ENCODE measurements at places on chromosomes 6 and 20.

- no peak overlapping the region for H3K27ac ChIP-seq
- H3K4me3 ChIP-seq: no peak overlapping the region
- H3K27me3 ChIP-seq: peaks cover 11% of the 10 kb centered on the region
- no peaks in the 10 kb centered on the region for H3K36me3 ChIP-seq
- H3K4me1 ChIP-seq: no peaks in the 10 kb centered on the region
Observed at GRCh38 chr20:48467622-48468021, 360.2 kb downstream of the PREX1 start.

DNA sequence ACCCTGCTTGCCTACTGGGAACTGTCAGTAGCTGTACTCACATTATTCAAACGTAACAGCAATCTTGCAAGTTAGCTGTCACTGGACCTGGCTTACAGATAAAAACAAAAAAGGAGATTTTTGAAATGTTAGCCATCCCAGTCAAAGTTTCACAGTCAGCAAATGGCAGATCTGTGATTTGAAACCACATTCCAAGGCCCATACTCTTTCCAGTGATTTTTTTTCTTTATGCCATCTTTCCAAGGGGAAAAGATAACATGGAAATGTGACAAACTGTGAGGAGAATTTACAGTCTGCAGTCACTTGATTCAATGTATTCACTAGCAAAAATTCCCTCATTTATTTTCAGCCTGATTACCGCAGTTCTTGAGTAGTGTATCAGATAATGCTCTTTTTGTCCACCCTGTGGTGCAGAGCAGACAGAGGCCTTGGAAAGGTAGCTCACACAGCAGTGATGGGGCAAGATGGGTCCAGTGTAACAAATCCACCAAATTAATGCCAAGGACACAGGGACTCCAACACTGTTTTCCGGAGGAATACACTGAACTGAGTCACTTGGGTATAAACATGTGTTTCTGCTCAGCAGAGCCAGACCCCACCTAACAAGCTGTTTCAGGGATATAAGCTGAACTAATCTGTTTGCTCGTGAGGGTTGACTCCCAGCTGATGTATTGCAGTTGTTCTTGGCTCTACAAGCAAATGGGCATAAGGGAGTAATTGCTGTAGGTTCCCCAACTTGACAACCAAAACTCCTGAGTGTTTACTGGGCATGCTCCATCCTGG, 49.9 kb upstream of the ADGRF1 start:
- H3K4me1 ChIP-seq: no peaks in the 10 kb centered on the region
- H3K27me3 ChIP-seq: peaks cover 3% of the 10 kb centered on the region
- no peak overlapping the region for H3K27ac ChIP-seq
- no peaks in the 10 kb centered on the region for H3K36me3 ChIP-seq
- DNase-seq: no peak
- no peak overlapping the region for H3K4me3 ChIP-seq

- H3K4me1 ChIP-seq: no peaks in the 10 kb centered on the region
- no peak for DNase-seq
- H3K27ac ChIP-seq: no peak overlapping the region
- no peaks in the 10 kb centered on the region for H3K27me3 ChIP-seq
- no peak overlapping the region for H3K4me3 ChIP-seq
- no peaks in the 10 kb centered on the region for H3K36me3 ChIP-seq
Observed at GRCh38 chr6:106167096-106167814, 81.1 kb downstream of the PRDM1 start.

- no peak overlapping the region for H3K4me3 ChIP-seq
- DNase-seq: no peak
- H3K36me3 ChIP-seq: no peaks in the 10 kb centered on the region
- no peaks in the 10 kb centered on the region for H3K4me1 ChIP-seq
- no peaks in the 10 kb centered on the region for H3K27me3 ChIP-seq
Observed at GRCh38 chr6:143293523-143293922, 157.0 kb downstream of the ADAT2 start.

DNA sequence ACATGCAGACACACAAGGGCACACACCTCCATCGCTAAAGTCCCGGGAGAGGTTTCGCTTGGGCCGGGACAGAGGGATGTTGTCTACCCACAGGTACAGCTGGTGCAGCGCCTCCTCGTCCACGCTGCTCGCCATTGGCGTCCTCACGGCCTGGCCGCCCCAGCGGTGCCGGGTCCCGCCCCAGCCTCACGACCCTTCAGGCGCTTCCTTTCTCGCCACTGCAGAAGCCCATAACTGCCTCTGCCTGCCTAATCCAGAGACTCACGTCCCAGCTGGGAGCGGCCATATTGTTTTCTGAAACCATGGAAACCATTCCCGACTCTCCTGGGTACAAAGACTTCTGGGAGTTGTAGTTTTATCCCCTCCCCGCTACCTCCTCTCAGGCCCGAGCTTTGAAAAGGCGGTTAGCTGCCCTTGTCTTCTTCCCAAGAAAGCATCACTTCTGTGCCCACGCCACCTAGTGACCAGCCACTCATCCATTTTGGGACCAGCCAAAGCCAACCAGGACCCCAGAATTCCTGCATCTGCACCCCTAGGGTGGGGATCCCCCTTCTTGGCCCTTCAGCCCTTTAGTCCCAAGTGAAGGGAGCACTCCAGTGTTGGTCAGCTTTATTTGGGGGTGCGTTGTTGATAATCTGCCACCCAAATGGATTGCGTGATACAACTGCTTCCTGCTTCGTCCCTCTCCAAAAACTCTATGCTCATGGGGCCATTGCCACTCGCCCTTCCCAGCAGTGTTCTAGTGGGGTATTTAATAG, at the start of gene SPEF1:
TSS of gene SPEF1 (minus strand) at position 296 of the 758 bp plus-strand sequence. CDS start at position 135, 161 bp downstream.
- peaks cover 2% of the 10 kb centered on the region for H3K27me3 ChIP-seq
- H3K36me3 ChIP-seq: no peaks in the 10 kb centered on the region
- peaks cover 10% of the 10 kb centered on the region for H3K4me1 ChIP-seq
- no peak within 1 kb of the TSS for H3K27ac ChIP-seq
- no peak for DNase-seq
- H3K4me3 ChIP-seq: peak within 1 kb of the TSS; percentile 30

DNA sequence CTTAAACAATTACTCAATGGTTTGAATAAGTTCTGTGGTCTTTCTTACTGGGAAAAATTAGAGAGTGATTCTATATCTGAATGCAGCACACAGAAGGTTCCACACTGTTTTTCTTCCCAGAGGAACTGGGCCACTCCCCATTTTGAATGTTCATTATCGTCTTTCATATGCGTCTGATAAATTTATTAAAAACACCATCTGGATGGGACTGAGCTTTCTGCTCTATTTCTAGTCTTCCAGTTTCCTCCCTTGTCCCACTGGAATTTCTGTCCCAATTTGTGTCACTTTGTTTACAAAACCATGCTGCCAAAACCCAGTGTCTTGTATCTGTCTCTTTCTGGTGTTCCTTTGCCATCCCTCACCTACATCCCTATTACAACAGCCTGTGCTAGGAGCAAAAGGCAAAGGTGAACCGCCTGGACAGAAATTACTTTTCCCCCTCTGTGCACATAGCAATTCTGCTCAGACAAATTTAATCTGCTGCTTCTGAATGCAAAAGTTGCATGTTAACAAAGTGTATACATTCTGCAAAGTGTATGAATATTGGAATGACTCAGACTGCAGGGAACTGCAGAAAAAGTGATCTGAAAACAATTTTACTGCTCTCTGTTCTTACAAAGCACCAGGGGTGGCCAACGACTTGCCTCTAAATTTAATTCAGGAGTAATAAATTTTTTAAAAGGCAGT, 333.6 kb downstream of the BTBD9 start:
- no peak overlapping the region for H3K27ac ChIP-seq
- H3K4me1 ChIP-seq: no peaks in the 10 kb centered on the region
- no peaks in the 10 kb centered on the region for H3K36me3 ChIP-seq
- DNase-seq: no peak
- H3K27me3 ChIP-seq: no peaks in the 10 kb centered on the region

GRCh38 chr20:50968289-50968688, 9.7 kb downstream of the MOCS3 start:
- peaks cover 7% of the 10 kb centered on the region for H3K27me3 ChIP-seq
- H3K4me1 ChIP-seq: no peaks in the 10 kb centered on the region
- no peak overlapping the region for H3K27ac ChIP-seq
- no peak overlapping the region for H3K4me3 ChIP-seq
- no peak for DNase-seq

GRCh38 chr6:31871046-31871659, 7.6 kb downstream of the SLC44A4 start:
- H3K4me1 ChIP-seq: peaks cover 5% of the 10 kb centered on the region
- H3K27me3 ChIP-seq: peaks cover 10% of the 10 kb centered on the region
- H3K4me3 ChIP-seq: no peak overlapping the region
- DNase-seq: no peak

DNA sequence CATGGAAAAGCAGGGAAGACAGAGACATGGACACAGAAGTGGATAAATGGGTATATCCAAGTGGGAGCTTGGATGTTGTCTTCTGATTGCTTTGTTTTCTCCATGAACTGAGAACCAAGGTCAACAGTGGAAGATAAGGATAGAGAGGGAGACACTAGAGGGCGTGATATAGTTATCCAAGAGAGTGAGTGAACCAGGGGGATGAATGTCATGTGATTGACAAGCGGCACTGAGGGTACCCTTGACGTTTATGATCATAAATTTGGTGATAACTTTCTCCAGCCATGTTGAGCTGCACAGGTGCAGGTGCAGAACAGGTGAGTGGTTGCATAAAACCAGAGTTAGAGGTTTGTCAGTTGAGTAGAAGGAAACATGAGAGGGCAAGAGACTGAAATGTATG, 20.7 kb downstream of the EBF4 start:
- no peak overlapping the region for H3K27ac ChIP-seq
- no peak overlapping the region for H3K4me3 ChIP-seq
- no peak for DNase-seq
- no peaks in the 10 kb centered on the region for H3K36me3 ChIP-seq
- no peaks in the 10 kb centered on the region for H3K27me3 ChIP-seq

GRCh38 chr20:49906101-49906604, 9.2 kb downstream of the SPATA2 start:
- H3K27me3 ChIP-seq: no peaks in the 10 kb centered on the region
- no peak for DNase-seq
- no peak overlapping the region for H3K27ac ChIP-seq
- no peak overlapping the region for H3K4me3 ChIP-seq

DNA sequence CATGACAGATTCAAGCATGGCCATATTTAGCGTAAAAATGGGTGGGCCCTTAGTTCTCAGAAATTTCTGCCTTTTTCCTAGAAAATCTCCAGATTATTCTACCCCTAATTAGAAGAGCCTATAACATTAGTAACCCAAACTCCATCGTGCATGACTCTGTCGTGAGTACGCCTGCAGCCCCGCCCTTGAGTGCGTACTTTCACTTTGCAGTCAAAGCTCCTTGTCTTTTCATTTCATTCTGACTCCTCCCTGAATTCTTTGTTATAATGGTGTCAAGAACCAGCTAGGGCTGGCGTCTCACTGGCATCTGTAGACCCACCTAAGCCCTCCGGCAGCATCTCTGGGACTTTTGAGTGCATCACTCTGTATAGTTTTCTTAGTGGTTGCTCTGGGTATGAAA, 61.7 kb upstream of the NOX3 start:
- H3K4me1 ChIP-seq: no peaks in the 10 kb centered on the region
- DNase-seq: no peak
- no peak overlapping the region for H3K27ac ChIP-seq
- H3K4me3 ChIP-seq: no peak overlapping the region

- no peaks in the 10 kb centered on the region for H3K36me3 ChIP-seq
- no peak overlapping the region for H3K27ac ChIP-seq
- H3K4me3 ChIP-seq: no peak overlapping the region
- DNase-seq: no peak
- peaks cover 13% of the 10 kb centered on the region for H3K27me3 ChIP-seq
Observed at GRCh38 chr20:54004445-54004844, 65.9 kb downstream of the BCAS1 start.

DNA sequence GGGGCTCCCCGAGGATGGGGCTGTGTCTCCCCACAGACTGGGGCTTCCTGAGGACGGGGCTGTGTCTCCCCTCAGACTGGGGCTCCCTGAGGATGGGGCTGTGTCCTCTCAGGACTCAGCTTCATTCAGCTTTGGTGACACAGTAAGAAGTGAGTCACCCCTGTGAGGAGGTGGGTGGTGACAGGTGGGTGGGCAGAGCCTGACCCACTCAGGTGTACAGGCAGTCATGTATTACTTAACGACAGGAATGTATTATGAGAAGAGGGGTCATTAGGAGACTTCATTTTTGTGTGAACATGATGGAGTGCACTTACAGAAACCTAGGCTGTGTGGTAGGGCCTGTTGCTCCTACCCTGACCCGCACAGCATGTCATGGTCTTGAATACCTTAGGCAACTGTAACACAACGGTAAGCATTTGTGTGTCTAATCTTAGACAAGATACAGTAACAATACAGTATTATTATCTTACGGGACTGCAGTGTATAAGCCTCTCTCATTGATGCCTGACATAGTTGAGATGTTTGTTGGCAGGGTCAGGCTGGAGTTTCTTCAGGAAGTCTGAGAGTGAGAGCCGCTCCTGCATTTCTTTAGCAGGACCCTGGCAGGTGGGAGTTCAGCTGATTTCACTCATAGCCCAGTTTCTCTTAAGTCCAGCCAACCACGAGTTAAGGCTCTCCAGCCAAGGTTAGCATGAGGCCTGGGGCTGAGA, 10.9 kb upstream of the PGC start:
- no peak for DNase-seq
- H3K27ac ChIP-seq: no peak overlapping the region
- peaks cover 3% of the 10 kb centered on the region for H3K4me1 ChIP-seq
- H3K27me3 ChIP-seq: peaks cover 10% of the 10 kb centered on the region

DNA sequence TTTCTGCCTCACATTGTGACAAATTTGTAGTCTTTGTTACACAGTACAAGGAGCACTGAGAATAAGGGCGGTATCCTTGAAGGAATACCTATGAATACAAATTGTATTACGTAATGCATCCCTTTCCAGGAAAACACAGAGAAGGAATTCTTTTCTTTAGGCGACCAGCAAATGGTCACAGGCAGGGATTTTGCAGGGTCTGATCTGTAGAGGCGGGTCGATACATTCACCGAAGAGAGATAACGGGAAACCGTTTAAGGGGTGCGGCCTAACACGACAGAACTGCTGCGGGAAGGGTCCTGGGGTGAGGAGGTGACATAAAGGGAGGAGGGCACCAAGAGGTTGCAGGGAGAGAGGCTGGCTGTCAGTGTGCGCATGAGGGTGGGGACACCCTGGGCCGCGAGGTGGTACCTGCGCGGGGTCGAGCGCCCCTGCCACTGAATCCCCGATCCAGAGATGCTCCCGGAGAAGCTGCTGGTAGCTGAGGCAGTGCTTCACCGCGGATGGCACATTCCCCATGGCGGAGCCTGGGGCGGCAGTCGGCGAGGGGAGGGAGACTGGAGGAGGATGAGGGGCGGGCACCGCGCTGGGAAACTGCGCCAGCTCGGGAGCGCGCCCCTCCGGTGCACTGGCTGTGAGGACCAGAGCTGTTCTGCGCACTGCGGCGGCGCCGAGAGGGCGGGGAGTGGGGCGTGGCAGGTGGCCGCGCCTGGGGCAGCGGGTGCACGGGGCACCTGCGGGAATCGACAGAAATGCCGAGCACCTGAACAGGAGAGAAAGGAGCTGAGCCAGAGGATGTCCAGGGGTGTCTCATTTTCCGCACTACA, at the start of gene HMGCLL1:
TSS of gene HMGCLL1 (minus strand) at position 656 of the 827 bp plus-strand sequence. CDS start at position 519, 137 bp downstream.
- DNase-seq: no peak
- H3K4me3 ChIP-seq: no peak within 1 kb of the TSS
- no peaks in the 10 kb centered on the region for H3K4me1 ChIP-seq
- H3K27me3 ChIP-seq: peaks cover 2% of the 10 kb centered on the region

GRCh38 chr6:156121973-156122372, 655.2 kb upstream of the ARID1B start:
- no peaks in the 10 kb centered on the region for H3K27me3 ChIP-seq
- no peak overlapping the region for H3K4me3 ChIP-seq
- no peaks in the 10 kb centered on the region for H3K36me3 ChIP-seq
- no peak overlapping the region for H3K27ac ChIP-seq
- no peaks in the 10 kb centered on the region for H3K4me1 ChIP-seq
